Left ventricle myocardium inferior (tissue), 1 donor: ENCODE measurements at places on chromosomes 11 and 22.

DNA sequence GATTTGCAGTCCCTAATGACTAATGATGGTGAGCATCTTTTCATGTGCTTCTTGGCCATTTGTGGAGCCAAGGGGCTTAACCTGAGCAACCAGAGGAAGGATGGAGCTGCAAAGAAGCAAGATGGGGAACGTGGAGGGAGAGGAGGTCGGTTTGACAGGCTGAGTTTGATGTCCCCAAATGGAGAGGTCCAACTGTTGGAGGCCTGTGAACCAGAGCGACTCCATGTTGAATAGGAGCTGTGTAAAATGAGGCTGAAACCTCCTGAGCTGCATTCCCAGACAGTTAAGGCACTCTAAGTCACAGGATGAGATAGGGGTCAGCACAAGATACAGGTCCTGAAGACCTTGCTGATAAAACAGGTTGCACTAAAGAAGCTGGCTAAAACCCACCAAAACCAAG, 54.5 kb downstream of the RPS6KA4 start:
- DNase-seq, result no peak

- DNase-seq, result no peak
Observed at GRCh38 chr11:118786657-118787056, 4.3 kb downstream of the DDX6 start.

DNA sequence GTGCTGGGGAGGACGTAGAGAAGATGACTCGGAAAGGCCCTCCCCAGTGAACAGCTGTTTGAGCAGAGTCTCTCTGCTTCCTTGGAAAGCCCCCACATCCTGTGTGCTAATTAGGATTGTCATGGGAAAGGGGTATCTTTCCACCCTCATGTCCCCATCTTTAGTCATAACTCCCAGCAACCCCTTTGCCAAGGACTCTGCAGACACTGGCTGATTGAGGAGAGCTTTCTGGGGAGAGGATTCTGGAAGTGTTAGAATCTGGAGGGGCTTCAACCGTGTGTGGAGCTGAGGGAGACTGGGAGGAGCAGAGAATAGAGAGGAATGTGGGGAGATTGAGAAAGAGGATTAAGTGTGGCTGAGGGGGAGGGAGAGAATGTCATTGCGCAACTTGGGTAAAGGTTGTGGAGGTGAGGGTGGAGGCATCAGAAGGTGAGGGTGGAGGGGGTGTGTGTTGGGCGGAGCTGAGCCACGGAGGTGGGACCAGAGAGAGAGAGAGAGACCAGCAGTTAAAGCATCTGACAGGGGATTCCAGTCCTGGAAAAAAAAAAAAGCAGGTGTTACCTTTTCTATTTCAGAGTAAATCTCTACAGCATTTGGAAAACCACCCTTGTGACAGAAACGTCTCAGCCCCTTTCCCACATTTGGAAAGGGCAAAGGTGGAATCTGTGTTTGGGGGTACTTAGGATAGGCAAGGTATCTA, 2.2 kb downstream of the DTX4 start:
- DNase-seq, result no peak

- no peak for DNase-seq
Observed at GRCh38 chr11:130246738-130247137, 68.0 kb downstream of the ZBTB44 start.

- DNase-seq, result no peak
Observed at GRCh38 chr11:17927681-17928343, 85.0 kb downstream of the SERGEF start.

DNA sequence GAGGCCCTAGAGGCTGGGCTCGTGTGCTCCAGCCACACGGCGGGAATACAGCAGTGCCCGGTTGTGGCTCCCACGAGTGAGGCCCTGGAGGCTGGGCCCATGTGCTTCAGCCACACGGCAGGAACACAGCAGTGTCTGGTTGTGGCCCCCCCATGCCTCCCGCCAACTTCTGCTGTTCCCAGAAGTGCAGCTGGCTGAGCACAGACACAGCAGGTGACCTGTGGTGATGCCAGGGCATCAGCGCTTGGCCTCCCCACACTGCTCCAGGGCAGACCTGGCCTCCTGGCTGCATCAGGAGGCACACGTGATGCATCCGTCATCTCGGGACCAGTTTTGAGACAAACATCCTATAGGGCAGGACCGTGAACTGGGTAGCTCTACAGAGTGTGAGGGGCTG, 110.3 kb downstream of the KCNQ1OT1 start:
- peak; percentile 7 for DNase-seq

DNA sequence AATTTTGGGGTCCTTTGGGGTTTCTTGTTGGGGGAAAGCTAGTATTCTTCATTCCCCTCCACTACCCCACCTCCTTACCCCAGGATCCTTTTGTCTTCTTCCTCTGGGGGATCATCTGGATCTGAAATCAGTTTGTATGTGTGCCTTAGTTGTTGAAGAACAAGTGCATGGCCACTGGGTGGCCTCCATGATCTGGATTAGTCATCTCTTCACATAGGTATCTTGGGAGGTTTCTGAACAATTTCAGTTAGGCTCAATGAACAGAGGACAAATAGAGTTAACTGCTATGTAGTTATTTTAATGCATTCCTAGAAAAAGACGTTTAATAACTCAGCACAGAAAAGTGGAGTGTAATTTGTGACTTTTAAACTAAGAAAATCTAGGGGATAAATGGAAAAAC, 7.1 kb upstream of the VWA5A start:
- DNase-seq, result no peak

DNA sequence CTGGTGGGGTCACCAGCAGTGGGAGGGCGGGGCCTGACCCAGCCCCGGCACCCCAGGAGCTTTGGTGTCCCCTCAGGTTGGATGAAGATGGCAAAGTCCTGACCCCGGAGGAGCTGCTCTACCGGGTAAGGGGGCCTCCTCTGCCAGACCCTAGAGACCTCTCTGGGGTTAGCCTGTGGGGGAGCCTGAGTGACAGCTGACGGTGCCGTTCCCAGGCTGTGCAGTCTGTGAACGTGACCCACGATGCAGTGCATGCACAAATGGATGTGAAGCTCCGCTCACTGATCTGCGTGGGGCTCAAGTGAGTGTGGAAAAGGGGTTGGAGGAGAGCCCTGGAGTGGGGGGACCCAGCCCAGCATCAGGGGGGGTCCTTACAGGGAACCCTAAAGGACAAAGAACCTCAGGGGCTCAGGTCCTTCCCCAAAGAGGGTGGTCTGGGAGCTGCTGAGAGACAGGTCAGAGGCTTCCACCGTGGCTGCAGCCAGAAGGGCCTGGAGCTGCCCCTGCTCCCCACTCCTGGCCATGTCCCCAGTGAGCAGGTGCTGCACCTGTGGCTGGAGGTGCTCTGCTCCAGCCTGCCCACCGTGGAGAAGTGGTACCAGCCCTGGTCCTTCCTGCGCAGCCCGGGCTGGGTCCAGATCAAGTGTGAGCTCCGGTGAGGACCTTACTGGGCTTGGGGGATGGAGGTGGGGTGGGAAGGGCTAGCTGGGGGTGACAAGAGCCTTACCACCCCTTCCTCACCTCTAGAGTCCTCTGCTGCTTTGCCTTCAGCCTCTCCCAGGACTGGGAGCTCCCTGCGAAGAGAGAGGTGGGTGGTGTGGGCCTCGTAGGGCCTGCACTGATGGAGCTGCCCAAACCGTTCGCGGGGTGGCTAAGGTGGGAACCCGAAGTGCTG, 38.6 kb downstream of the SGSM3 start:
- no peak for DNase-seq

GRCh38 chr11:36300650-36301049, 4.6 kb downstream of the PRR5L start:
- peak; percentile 72 for DNase-seq

- DNase-seq, result no peak
Observed at GRCh38 chr22:34880662-34881061, 185.3 kb upstream of the ISX start.

DNA sequence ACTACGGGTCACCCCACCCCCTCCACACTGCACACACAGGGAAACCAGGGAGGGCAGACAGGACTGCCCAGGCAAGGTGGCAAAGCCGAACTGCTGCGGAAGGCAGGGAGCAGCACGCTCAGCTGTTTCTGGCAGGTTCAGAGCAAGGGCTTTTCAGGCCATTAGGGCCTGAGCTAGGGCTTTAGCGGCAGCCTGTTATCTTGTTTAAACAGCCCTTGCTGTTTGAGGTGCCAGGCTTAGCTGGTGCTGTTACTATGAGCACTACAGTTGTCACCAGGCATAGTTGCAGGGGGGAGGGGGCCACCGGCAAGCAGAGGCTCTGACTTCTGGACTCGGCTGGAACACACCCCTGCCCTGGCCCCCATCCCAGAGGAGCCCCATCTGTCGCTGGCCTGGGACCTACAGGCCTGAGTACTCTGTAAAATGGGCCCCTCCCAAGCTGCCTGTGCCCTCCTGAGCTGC, 34.9 kb downstream of the RSPH14 start:
- peak; percentile 70 for DNase-seq

DNA sequence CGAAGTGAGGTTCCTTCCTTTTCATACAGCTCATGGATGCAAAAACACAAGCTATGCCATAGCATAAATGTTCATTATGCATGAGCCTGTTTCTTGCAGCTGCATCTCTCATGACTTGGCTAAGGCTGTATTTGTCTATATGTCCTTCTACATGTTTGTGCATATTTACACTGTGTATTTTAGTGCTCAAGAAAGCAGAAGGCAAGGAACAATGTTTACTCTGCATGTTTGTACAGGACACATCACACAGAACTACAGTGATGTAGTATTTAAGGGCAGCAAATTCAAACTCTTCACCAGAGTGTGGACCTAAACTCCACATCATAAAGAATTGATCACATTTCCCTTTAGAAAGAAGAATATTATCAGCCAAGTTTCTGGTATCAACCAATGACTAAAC, 170.3 kb downstream of the CADM1 start:
- no peak for DNase-seq

DNA sequence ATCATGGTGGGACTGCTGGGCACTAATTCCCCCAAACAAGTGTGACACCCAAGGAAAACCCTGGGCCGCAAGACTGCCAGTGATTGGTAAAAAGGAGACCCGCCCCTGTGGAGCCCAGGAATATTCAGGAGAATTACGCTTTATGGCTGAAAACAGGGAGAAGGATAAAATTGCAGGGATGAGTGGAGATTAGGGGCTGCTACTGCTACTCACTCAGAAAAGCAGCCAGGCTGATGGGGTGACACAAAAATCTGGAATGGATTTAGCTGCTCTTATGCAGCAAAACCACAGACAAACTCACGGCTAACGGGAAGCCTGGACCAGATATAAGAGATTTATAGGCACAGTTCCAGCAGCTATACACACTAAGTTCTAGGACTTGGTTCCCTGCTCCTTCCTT, 4.4 kb upstream of the FBXO3 start:
- no peak for DNase-seq

- DNase-seq, result no peak
Observed at GRCh38 chr11:115497303-115497702, 6.9 kb downstream of the CADM1 start.

DNA sequence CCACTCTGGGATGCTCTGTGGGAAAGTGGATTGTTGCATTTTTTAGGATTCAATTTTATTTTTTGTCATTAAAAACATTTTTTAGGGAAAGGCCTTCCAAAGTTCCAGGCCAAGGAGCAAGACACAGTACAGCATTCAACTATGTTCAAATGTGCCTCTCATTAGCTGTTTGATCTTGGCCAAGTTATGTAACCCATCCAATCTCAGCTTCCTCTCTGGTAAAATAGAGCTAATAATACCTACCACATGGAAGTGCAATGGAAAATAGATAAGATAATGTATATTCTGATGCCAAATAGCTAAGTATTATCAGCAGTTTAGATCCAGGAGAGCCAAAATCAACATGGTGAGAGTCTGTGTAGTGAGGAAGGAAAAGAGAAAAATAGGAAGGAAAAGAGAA, 220.3 kb upstream of the SESN3 start:
- no peak for DNase-seq

DNA sequence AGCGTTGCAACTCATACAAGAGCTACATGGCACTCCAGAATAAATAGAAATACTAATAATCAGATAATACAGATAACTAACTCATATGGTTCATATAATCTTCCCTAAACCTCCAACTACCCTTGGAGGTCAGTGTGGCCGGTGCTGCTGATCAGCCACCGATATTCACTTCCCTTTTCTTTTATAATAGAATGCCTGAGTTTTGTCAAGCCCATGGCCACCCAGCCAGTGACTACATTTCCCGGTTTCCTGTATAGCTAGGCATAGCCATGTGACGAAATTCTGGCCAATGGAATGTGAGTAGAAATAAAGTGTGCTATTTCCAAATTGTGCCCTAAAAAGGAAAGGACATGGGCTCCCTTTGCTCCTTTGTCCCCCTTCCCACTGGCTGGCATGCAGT, 5.9 kb upstream of the CAT start:
- DNase-seq, result no peak

DNA sequence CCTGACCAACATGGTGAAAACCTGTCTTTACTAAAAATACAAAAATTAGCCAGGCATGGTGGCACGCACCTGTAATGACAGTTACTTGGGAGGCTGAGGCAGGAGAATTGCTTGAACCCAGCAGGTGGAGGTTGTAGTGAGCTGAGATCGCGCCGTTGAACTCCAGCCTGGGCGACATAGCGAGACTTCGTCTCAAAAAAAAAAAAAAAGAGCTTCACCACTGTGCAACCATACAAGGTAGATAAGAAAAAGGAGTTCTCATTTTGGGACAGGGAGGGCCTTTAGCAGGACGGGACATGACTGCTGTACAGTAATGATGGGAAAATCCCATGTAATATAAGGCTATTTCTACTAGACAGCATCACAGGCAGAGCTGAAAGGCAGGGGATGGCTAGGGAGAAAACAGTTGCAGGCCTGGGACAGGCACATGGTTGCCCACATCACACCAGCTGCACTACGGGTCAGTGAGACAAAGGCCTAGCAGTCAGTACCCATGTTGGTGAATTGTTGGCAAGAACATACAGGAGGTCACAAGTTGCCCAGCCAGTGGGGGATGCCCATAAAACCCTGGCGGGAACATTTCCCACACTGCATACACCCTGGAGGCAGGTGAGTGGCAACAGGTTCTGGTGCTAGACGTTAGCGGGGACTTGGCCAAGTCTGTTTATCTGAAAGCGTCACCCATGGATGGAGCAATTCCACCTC, 5.4 kb downstream of the TANGO2 start:
- DNase-seq, result no peak

GRCh38 chr11:70663815-70664214, 265.5 kb downstream of the CTTN start:
- no peak for DNase-seq

GRCh38 chr22:49236541-49237075, 591.1 kb downstream of the BRD1 start:
- DNase-seq, result no peak

DNA sequence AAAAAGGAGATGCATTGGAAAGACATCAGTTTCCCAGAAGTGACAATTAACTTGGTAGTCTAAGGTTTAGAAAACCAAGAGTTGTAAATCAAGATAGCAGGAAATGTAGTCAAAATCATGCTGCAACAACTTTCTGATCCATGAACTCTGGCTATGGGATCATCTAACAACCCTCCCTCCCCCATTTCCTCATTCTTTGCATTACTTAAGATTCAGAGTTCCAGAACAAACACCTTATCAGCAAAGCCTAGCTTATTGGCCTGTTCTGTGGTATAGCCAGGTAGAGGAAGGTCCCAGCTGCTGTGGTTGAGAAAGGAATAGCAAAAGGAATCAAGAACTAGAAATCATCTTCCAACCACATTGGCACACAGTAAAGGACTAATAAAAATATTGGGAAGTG, 651.1 kb downstream of the METTL15 start:
- no peak for DNase-seq
